ENCODE measurements at places on chromosomes 16 and 17.

- H3K27ac ChIP-seq = no peak overlapping the region
- H3K4me3 ChIP-seq = no peak overlapping the region
These were observed 32.0 kb downstream of the GSE1 start for GRCh38 chr16:85645021-85645589.

DNA sequence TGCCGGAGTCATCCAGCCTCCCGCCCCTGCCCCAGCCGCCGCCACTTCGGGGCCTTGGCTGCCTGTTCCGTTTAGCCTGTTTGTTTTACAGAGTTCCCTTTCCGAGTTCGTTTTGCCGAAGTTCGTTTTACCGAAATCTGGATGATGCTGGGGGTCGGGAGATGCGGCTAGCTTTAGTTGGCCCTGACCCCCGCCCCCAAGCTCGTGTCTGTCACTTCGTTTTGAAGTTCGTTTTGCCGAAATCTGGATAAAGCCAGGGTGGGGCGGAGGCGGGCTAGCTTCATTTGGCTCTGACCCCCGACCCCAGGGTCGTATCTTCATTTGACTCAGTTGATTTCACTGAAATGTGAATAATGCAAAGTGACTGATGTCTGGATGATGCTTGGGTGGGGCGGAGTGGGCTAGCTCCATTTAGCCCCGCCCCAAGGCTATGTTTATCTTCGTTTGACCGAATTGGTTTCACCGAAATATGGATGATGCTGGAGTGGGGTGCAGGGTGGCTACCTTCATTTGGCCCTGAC is 591 bp downstream of the PSMD7 start:
- no peaks in the 10 kb centered on the region for H3K27me3 ChIP-seq
- peak overlapping the region; percentile 82 for H3K4me3 ChIP-seq
- DNase-seq = no peak
- H3K4me1 ChIP-seq = peaks cover 72% of the 10 kb centered on the region

DNA sequence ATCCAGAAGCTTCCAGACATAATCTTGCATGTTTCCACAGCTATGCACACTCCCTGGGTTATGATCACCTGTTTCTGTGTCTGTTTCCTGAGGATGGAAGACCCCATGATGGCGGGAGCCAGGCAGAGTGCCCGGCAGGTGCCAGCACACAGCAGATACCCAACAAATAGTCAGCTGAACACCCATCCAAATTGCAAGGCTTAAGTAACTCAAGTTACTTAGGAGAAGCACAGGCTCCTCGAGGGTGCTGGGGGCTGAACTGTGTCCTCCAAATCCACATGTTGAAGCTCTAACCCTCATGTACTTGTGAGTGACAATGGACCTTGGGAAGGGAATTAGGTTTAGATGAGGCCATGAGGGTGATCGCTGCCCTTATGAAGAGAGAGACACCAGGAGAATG is 79.5 kb upstream of the DOC2B start:
- DNase-seq = no peak
- H3K27me3 ChIP-seq = peaks cover 30% of the 10 kb centered on the region
- peak overlapping the region; percentile 76 for H3K27ac ChIP-seq
- H3K36me3 ChIP-seq = no peaks in the 10 kb centered on the region
- H3K4me3 ChIP-seq = no peak overlapping the region

GRCh38 chr17:27354491-27355081 is 60.7 kb downstream of the WSB1 start:
- peak overlapping the region; percentile 77 for H3K4me3 ChIP-seq
- DNase-seq = no peak
- H3K27ac ChIP-seq = peak overlapping the region; percentile 97
- H3K4me1 ChIP-seq = peaks cover 30% of the 10 kb centered on the region

DNA sequence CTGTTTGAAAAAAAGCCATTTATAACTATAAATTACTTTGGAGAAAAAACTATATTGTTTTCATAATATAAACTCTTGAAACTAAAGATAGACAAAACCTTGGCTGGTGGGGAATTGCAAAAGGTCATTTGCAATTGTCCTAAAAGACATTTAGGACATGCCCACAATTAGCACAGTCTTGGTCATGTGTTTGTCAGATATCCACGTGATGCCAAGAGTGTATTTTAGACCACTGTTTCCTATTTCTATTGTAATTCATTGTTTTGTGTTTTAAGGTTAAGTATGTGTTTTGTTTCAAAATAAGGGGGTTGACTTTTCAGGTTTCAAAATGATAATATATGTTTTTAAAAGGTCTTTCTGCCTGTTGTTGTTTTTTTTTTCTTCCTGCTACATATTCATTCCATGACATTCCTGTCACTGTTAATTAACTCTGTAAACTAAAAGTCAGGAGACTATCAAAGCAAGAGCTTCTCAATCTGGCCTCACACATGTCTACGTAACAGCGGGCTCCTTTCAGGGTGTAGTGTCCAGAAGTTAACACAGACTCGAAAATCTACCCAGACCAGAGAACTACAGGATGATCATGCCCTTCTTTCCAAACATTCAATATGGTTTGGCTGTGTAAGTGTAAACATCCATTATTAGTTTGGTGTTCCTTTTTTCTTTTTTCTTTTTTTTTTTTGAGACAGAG is 58.7 kb downstream of the COG7 start:
- H3K36me3 ChIP-seq = peaks cover 71% of the 10 kb centered on the region
- peaks cover 32% of the 10 kb centered on the region for H3K4me1 ChIP-seq
- H3K27ac ChIP-seq = peak overlapping the region; percentile 67
- DNase-seq = no peak
- no peaks in the 10 kb centered on the region for H3K27me3 ChIP-seq
- H3K4me3 ChIP-seq = no peak overlapping the region

GRCh38 chr17:76469991-76470739 is 2.8 kb downstream of the AANAT start:
- peaks cover 39% of the 10 kb centered on the region for H3K36me3 ChIP-seq
- H3K4me1 ChIP-seq = peaks cover 15% of the 10 kb centered on the region
- no peak overlapping the region for H3K27ac ChIP-seq

Measured in left ventricle myocardium inferior (tissue), 1 donor.